ENCODE measurements at places on chromosomes 1 and 21.

DNA sequence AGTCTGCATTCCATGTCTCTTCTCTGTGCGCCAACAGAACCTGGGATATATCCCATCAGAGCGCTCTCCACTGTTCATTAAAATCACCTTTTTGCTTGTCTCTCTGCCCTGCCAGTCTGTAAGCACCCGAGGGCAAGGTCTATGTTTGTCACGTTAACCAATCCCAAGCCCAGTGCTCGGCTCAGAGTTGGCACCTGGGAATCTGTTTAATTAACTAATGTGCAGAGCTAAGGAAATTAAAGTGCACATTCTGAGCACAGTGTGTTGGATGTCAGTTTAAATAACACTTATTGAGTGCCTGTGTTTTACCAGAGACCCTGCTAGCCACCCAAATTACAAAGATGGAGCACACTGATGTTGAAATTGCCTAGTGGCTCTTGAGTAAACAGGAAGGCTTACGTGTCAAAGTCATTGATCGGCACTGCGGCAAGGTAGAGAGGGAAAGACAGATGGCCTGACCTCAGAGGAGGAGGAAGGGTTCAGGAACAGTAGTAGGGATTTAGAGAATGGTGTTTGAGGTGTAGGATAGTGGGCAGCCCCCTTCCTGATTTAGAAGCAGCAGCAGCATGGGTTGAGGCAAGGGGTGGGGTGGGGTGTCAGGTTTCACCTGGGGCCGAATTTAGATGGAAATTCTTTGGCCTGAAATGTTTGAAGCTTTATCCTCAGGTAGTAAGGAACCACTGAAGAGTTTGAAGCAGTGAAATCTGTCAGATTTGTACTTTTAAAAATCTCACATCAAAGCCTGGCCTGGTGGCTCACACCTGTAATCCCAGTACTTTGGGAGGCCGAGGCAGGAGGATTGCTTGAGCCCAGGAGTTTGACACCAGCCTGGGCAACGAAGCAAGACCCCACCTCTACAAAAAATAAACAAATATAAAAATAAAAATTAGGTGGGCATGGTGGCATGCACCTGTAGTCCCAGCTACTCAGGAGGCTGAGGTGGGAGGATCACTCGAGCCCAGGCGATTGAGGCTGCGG is 7.7 kb downstream of the ARMH1 start:
- no peak for DNase-seq

- no peak for DNase-seq
Measured at GRCh38 chr1:67759692-67760029, 73.6 kb downstream of the GNG12 start.

DNA sequence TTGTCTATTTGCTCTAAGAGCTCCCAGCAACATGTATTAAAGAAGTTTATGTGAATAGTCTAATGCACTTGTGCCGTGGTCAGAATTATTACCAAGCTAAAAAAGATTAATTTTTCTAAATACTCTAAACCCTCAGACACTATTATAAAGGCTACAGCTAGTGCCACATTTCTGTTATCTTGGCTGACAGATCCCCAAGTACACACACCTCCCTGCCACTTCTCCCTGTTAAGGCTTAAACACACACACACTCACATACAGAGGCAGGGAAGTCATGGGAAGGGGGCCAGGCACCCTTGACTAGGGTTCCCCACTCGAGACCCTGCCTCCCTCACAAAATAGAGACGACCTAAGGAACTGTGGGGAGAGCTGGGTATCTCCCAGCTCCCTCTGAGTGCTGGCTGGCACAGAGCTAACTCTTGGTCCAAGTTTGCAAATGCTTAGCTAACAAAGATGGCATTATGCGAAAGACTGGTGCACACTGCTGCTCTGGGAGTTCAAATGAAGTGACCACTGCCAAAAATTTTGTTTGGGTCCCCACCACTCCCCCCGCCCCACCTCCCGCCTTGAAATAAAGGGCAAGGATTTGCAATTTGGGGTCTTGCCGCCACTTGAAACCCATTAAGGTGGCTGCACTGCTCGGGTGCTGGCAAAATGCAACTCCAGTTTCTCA is 9.8 kb downstream of the SSBP3 start:
- DNase-seq = no peak

DNA sequence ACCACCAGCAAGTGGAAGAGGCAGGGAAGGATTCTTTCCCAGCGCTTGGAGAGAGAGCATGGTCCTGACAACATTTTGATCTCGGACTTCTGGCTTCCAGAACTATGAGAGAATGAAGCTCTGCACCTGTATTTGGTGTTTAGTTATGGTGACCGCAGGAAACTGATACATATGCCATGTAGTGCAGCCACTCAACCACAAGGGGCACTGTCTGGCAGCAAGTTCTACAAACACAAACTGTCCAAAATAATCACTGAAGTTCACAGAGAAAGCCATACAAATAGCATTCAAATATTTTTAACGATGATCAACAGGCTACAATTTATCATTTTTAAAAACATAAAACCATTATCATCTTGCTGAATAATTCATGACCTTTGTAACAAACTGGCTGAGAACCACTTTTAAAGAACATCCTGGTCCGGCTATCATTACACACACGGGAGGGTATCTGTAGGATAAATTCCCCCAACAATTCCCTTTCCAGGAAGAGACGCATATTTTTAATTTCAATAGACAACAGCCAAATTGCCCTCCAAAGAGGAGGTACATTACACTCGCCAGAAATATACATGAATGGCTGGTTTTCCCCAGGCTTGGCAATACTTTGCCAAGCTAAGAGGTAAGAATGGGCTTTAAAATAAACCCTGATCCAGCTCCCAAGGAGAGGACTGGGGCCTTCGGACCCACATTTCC is 9.2 kb upstream of the CBR3 start:
- no peak for DNase-seq

GRCh38 chr1:211334986-211335385 is 8.4 kb downstream of the TRAF5 start:
- no peak for DNase-seq

DNA sequence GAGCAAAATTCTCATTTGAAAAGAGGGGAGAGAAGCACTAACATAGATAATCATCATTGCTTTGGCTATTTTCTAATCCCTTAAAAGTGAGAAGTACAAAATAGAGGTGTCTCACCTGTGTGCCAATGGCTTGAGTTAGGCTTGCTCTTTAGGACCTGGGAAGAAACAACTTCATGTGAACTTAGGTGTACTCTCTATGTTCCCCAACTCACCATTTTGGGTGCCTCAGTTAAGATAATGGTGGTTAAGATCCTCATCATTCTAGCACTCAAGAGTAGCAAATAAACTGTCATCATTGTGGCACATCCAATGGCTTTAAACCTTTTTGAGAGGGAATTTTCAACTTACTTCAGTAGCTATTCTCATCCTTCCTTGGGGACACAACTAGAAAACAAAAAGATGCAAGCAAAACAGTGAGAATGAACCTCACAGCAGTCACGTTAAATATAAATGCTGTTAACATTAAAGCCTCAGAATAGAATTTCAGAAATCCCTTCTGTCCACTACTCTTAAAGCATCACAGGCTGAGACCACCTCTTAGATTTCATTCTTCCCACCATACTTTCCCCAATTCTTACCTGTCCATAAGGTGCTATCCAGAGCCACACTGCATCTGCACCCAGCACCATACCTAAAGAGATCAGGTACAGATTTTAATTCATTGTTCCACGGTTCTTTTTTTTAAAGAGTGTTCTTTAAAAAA is 1.2 kb downstream of the GAS5 start:
- DNase-seq = no peak

DNA sequence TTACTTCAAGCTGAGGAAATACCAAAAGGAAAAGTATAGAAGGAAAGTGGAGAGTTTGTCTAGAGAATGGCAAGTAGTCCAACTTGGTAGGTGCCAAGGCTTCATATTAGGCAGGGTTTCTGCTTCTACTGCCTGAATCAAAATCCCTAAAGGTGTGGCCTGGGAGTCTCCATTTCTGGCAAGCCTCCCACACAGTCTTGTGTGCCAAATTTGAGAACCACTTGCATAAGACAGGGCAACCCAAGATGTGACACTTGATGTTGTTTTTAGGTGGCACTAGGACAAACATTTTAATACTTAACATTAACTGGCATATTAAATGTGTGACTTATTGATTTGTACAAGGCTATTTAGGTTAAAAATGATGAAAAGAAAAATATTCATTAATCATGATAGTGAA is 60.1 kb downstream of the ATG4C start:
- no peak for DNase-seq

DNA sequence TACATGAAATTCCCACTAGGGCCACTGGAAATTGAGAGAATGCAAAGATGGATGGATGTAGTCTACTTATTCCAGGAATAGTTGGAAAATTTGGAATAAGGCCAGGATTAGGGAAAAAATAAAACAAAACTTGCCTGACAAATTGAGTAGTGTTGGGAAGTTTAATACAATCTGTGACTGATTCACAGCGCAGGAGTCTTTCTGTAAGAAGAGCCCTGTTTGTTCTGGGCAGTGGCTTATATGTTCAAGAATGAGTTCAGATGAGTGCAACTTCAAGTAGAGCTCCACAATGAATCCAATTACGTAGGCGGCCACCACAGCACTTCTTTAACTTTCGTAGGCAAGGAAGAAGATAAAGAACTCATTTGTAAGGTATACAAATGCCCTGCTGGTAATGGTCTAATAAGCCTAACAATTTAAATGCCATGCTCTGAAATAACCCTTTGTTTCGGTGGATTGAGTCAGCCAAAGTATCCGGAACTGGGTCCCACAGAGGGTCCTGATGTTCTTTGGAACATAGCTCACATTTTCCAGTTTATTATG is 47.1 kb upstream of the KCNE1 start:
- no peak for DNase-seq

DNA sequence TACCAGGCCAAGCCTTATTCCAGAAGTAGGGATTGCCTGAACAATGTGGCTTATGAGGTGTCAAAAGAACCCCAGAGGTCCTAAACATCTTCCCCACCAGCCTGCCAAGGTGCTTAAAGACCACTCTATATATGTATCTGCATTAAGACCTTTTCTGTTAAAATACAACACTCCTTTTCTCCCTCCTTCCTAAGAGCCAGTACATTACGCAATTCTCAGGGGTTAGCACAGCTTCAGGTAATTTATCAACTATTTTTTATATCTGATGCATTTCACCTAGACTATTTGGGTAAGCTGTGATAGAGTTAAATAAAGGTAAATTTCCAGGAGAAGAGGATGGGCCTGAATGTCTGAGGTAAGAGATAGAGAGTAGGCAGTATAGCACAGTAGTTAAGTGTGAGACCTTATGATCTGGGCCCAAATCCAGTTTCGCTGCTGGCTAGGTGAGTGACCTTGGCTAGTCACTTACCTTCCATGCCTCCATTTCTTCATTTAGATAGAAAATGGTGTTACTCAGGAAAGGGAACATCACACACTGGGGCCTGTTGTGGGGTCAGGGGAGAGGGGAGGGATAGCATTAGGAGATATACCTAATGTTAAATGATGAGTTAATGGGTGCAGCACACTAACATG is 5.1 kb upstream of the CCN1 start:
- DNase-seq = no peak

GRCh38 chr1:15417059-15417934 is 7.6 kb downstream of the EFHD2 start:
- peak; percentile 57 for DNase-seq

DNA sequence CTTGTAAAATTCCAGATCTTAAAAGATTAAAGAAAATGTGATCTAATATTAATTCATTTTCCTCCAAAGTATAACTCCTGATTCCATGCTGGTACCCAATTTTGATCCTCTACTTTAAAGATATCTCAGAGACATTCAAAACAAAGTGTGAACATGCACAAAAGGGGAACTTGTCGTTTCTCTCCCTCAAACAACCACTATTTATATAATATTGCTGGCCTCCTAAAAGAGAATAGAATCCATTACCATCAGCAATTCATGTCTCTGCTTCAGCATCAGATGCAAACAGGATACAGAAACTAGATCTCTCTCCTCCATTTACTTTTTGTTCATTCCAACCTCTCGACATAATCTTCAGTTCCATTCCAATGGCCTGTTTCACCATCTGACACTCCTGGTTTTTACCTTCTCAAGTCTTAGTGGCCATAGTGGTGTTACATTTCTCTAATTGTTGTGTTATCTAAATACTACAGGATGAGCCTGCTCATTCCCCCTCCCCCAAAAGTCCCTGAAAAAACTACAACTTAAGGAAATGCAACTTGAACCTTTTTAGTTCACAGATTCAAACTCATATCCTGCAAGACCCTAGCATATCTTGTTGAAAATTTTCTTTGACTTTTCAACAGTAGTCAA is 4.1 kb downstream of the NRIP1 start:
- no peak for DNase-seq

- no peak for DNase-seq
Measured at GRCh38 chr1:229869240-229869639, 197.8 kb upstream of the GALNT2 start.

- no peak for DNase-seq
Measured at GRCh38 chr1:114154963-114155322, 1.3 kb upstream of the SYT6 start.

- DNase-seq = no peak
Measured at GRCh38 chr21:25557180-25557579, 50.1 kb downstream of the MRPL39 start.

GRCh38 chr1:82567348-82567747 is 766.6 kb downstream of the ADGRL2 start:
- DNase-seq = no peak

GRCh38 chr1:48931506-48932192 is 155.0 kb upstream of the BEND5 start:
- DNase-seq = no peak

DNA sequence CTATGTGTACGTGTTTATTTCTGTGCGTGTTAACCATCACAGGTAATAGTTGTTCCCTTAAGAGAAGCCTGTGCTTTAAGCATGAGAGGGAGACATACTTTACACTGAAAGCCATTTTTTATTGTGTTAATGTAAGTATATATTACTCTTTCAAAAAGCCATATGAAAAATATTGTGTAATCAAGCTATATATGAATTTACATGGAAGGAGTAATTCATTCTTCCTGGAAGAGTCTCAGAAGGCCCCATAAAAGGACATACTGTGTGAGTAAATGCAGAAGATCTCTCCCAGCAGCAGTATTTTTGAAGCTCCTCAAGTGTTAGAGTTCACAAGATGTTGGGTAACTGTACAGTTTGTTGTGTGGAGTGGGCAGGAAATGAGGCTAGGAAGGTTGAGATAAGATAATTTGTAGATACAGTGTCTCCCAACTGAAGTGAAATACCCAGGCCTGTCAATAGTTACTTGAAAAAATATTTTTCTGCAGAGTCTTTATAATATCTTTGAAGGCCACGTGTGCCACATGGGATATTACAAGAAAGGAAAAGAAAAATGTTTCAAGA is 138.3 kb downstream of the PTGER3 start:
- DNase-seq = no peak

Data from D721Med (cell line).